ENCODE measurements at places on chromosomes 6 and 20.

GRCh38 chr20:21269772-21270171 is 33.4 kb upstream of the XRN2 start:
- no peak for DNase-seq

GRCh38 chr20:53930651-53931504 is 139.5 kb downstream of the BCAS1 start:
- no peak for DNase-seq

GRCh38 chr20:24059174-24059573 is 70.6 kb upstream of the GGTLC1 start:
- DNase-seq = no peak

GRCh38 chr6:37354526-37355384 is 972 bp downstream of the RNF8 start:
- DNase-seq = no peak

- DNase-seq = peak; percentile 8
Observed at GRCh38 chr6:110878751-110879522, 4.4 kb downstream of the AMD1 start.
